HEK293T (cell line): ENCODE measurements at places on chromosomes 7 and 10.

DNA sequence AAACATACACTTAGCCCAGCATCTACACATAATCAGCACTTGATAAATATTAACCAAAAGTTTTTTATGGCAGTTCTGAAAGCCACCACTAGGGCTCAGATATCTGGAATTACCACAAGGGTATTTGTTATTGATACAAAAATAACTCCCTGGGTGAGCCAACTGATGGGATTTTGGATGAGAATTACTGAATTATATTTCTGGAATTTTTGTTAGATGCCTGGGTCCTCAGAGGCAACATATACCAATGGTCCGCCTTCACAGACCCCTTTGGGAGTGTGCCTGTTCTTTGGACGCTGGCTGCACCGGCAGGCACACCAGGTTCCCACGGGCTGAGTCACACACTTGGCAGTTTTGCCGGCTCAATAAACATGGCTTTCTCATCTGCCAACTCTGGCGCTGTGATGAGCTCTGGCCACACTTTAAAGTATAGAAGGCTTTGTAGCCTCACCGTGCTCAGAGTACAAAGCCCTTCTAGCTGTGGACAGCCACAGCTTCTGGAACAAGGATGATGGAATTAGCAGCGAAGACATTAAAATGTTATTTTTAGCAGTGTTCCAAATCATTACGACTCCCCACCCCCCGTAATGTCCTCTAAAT is 24.5 kb upstream of the EEPD1 start:
- peak; percentile 57 for DNase-seq

DNA sequence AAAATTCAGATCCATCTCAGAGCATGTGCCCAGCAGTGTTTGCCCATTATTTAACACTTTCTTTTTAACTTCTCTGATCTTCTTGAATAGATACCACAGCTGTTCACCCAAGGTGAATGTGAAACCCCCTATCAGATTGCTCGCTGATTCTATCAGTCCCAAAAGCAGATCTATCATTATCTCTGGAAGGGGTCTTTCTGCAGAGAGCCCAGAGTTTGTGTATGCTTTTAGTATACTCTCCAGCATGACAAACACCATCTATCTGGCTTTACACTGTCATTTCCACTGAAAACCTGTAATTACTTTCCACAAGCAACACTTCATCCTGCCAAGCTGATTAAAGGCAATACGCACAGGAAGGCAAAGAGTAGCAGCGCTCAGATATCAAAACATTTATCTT is 168.2 kb downstream of the CACNA2D1 start:
- no peak for DNase-seq

DNA sequence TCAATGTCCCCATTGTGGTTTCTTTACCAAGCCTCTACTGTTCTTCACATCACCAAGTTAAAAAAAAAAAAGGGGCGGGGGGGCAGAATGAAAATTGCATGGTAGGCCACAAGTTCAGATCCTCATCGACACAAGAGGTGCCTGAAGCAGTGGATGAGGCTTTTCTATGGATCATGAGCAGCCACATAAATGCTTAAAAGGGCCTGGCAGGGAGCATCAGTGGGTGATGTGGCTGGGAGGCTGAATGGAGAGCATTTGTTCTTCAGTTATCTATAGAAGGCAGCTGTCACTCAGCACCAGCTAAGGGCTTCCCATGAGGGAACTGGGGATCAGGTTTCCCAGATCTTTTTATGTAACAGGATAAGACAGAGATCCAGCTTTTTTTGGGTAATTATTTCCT is 117.9 kb downstream of the CFTR start:
- DNase-seq = no peak

GRCh38 chr10:11539191-11539868 is 72.1 kb downstream of the USP6NL start:
- no peak for DNase-seq

- no peak for DNase-seq
Measured at GRCh38 chr10:125264757-125265578, 104.6 kb upstream of the CTBP2 start.

DNA sequence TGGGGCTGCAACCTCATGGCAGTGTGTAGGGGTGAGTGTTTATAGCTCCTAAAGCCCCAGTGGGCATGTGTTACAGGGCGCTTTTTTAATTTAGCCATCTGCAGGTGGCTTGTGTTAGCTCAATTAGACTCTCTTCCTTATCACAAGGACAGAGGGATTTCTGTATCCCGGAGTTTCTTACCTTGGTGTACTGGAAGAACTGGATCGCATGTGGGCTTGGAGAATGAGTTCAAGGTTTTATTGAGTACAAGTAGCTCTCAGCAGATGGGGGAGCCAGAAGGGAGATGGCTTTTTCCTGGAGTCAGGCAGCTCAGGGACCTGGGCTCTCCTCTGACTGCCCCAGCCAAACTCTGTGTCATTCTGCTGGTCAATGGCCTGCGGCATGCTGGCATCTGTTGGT is 153.5 kb upstream of the C7orf33 start:
- no peak for DNase-seq

DNA sequence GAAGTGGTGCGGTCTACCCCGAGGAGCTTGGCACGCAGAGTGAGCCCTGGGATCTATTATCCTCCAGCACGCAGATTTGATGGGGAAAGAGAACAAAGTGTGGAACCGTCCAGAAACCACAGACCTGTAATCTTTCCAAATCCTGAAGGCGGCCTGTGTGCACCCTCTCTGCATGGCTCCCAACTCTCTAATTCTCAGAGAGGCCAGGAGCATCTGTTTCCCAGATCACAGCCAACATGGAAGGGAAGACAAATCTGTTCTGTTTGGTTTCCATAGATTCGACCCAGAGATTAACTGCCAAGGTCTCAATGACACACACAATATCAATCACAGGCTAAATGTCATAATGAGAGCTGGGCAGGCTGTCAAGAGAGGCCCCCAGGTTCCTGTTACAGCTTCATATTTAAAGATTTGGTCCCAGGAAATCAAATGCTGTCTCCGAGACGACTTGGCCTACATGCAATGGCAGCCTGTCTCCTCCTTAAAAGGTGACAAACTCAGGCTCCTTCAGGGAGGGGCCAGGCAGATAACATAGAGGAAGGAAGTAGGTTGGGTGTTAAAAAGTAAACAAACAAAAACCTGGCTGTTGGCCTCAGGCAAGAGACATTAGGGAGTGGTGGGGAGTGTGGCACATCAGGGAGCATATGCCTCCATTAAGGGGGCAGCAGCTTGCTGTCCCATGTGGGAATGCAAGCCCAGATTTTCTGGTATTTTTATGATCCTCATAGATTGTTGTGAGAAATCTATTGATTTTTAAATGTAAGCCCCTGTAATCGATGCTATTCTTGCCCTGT is 48.8 kb upstream of the SAMD8 start:
- DNase-seq = no peak
